ENCODE measurements at places on chromosomes 5 and 9.

DNA sequence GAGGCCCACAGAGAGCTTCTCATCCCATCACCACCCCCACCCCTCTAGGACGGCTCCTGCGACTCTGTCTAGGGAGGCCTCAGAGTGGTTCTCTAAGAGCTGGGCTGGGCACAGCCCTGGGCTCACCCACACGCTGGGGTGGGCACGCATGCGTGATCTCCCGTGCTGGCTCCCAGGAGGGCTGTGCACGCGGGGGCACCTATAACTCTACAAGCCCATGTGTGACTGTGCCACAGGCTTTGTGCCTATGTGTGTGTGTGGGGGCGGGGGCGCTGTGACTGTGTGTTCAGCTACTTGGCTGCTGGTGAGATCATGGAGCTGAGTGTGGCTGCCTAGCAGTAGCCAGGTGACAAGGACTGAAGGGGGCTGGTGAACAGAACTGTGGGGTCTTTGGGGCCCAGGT, 32.2 kb downstream of the NDUFA8 start:
- DNase-seq = no peak

GRCh38 chr5:82364497-82364896, 86.3 kb upstream of the RPS23 start:
- DNase-seq = peak; percentile 22

GRCh38 chr5:129951039-129951438, 46.8 kb downstream of the CHSY3 start:
- DNase-seq = no peak

- DNase-seq = no peak
These were observed 742.7 kb upstream of the ZNF608 start for GRCh38 chr5:125489146-125489545.

- no peak for DNase-seq
These were observed 4.5 kb upstream of the HNRNPAB start for GRCh38 chr5:178199581-178200434.

DNA sequence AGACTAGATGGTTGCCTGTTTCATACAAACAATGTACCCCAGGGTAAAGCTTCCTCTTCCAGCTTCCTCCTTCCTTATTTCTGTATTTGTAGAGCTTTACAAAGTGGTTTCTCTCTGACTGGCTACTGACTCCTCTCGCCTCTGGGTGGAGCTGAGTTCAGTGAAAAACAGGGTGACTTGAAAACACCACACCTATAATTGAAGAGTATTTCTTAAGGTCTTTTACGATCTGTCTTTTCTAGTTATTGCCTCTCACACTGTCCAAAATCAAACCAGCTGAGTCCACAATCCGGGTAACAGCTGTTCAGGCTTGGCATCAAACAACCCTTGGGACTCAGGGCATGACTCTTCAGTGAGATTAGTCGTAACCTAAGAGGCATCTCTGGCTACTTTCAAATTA, 200.4 kb downstream of the ARRDC3 start:
- no peak for DNase-seq

- no peak for DNase-seq
These were observed 412.9 kb downstream of the CHSY3 start for GRCh38 chr5:130316971-130317680.

DNA sequence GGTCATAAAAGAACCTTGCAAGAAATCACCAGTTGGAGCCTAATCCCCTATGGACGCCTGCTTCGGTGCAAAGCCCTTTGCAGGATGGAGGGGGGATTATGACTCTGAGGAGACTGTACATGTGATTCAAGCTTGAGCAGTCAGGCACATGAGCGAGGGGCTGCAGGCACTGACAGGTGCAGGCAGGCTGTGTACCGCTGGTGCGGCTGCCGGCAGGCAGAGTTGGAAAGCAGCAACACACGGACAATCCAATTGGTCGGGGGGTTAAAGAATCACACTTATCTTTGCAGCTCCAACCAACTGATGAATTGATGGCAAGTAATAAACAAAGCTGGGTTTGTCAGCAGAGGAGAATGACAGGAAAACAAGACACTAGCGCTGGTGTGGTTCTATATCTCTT, 5.7 kb downstream of the WHRN start:
- no peak for DNase-seq

DNA sequence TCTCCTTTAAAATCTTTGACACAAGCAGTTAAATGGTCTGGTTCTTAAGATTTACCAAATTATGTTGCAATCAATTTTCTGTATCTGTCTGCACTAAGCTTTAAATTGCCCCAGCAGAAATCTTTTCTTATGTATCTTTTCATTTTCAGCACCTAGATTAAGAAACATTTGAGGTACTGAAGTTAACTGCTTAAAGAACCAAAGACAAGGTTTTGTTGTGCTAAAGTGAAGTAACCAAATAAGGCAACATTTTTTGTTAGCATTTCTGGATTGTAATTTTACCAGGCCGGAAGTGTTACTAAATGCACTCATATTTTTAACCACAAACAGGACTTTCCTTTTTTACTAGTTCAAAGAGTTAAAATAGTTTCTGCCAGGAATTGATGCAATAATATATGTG, 24.1 kb upstream of the MTAP start:
- no peak for DNase-seq

DNA sequence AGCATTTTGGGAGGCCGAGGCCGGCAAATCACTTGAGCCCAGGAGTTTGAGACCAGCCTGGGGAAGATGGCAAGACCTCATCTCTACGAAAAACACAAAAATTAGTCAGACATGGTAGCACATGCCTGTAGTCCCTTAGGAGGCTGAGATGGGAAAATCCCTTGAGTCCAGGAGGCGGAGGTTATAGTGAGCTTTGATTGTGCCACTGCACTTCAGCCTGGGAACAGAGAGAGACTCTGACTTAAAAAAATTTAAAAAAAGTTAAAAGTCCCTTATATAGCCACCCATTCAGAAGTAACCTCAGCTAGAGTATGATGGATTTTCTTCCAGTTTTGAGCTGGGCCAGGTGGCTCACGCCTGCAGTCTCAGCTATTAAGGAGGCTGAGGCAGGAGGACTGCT, 72.4 kb downstream of the UGCG start:
- DNase-seq = no peak

DNA sequence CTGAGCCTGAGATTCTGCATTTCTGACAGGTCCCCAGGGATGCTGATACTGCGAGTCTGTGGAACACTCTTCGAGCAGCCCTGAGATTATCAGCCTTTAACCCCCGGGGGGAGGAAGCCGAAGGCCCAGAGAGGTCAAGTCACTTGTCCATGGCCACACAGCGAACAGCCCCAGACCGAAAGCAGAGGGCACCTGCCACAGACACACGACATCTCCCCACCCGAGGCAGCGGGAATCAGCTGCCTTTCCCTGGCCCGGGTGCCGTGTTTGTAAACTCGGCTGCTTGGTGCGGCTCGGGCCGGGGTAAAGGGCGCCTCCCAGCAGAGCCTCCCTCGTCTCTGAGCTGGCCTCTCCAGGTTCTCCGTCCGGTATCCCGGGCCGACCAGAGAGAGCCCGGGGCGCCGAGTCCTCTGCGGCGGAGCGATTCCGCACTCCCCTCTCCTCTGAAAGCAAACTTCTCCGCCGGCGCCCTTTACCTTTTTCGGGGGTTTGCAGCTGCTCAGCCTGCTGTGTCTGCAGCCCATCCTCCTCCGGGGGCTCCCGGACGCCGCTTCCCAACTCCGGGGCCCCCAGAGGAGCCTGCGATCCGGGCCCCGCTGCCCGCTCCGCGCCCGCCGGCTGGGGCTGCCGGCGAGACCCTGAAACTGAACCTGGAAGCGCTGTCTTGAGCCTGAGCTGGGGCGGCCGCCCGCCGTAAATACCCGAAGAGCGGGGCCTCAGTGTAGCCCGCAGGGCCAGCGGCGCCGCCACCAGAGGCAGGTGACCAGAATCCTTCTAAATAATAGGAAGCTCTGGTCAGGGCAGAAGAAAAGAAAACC, at the start of gene CCDC69:
Gene CCDC69 (minus strand): TSS at position 646 of the 818 bp plus-strand sequence. CDS start 122 bp downstream, at position 524.
- DNase-seq = peak; percentile 23

GRCh38 chr9:98329904-98330303, 74.5 kb upstream of the TBC1D2 start:
- no peak for DNase-seq

DNA sequence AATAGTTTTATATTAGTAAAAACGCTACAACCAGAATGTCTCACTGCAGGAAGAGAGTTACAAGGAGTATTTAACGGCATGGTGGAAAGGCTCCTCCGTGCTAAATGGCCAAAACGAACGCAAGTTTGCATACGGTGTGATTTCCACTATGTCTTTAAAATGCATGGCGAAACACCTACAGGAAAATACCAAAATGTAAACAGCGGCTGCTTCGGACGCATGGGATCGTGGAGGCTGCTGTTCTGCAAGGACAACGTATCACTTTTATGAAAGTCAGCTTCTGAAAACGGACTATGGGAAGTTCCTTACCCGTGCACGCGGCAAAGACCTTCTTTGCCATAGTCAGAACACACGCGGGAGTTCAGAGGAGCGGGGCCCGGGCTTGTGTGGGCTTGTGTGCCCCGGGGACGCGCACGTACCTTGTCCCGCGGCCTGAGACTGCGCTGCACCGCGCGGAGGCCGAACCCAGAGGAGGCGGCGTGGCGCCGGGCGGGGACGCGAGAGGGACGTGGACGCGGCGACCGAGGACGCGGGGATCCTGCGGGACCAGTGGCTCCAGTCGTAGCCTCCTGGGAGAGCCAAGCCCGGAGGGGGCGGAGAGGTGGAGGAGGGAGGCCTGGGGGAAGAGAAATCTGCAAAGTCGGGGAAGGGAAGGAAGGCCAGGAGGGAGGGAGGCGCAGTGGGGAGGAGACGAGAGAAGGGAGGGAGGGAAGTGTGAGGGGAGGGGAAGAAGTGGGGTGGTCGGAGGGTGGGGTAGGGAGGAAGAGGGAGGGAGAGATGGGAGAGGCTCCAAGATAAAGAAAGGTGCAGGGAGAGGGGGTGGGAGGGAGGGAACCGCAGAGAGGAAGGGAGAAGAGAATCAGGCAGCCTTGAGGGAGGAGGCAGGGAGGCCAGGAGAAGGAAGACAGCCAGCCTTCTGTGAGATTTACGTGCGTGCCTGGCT, at the start of gene CMBL:
Gene CMBL (minus strand): TSS at position 697 of the 943 bp plus-strand sequence. CDS start 17,140 bp downstream, outside the sequence.
- peak; percentile 63 for DNase-seq

DNA sequence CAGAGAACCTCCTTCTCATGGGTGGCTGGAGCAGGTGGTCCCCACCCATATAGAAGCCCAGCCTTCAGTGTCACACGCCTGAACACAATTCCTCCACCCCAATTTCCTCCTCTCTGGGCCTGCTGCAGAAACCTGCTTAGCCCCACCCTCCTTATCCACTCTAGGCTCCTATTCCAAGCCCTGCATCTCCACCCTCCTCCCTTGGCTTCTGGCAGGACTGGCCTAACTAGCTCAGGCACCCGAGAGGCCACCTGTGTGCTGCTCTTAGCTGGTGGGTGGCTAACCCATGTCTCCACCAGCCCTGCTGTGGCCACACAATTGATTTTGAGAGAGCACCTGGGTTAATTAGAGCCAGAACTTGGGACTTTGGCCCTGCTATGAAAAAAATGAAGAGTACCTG, 77.3 kb upstream of the ATP10B start:
- DNase-seq = no peak

- no peak for DNase-seq
These were observed 41.9 kb downstream of the SLC22A5 start for GRCh38 chr5:132411304-132412013.

DNA sequence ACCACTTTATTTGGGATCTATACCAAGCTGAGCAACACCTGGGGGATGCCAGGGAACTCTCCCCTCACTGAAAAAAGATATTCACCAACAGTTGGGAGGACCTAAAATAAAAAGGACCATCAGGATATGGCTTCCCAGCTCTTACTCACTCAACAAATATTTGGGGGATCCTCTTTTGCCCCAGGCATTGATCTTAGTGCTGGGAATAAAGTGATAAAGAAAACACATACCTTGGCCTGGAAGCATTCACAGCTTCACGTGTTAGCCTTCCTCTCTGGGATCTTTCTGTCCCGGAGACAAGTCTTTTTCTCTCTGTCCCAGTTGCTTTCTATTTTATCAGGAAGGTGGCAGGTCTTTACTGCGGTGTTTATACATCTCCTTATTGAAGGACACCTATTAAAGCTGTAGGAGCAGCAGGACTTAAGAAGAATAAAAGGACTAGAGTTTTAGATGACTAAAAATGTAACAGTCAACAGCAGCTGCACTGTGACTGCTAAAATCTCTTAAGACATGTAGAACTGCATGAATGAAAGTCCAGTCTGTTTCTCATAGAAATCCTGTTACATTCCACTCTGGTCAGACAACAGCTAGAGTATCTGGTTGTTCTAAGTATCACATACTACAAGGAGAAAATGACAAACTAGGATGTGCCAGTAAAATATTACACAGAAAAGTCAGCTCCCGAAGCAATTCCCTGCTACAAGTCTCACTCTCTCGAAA, 90.0 kb upstream of the ITGA2 start:
- DNase-seq = no peak

GRCh38 chr9:125763394-125763801, 16.2 kb downstream of the PBX3 start:
- DNase-seq = peak; percentile 85

DNA sequence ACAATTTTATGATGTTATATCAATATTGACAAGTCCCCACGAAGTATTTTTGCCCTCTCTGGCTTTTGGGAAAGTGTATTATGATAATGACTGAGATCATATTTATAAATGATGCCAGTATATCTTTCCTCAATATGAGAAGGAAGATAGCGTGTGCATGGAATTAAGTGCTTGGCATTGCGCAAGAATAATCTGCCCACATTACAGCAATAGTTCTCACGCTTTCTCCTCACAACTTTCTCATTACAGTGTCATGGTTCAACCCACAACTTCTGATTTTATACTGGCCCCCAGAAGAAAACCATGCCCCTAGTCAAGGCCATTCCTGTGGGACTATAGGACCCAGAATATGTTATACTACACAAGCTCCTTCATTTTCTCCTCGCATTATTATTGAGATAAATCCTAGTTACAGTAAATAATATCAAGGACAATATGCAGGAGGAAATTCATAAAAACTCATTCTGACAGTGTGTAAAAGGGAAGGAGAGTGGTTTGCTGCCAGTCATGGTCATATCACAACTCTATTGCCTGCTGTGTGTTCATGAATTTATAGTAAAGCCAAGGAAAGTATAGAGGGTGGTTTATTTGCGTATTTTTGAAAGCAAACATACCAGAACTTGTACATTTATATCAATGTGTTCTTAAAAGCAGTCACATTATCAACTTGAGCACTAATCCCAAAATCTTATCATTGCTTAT, 114.1 kb downstream of the PIK3R1 start:
- DNase-seq = no peak

- no peak for DNase-seq
These were observed 91.0 kb downstream of the HSPA4 start for GRCh38 chr5:133142782-133143181.
